ENCODE measurements at places on chromosomes 1 and 21.

GRCh38 chr1:24236789-24237371 is 49.8 kb upstream of the IFNLR1 start:
- peak; percentile 68 for DNase-seq

GRCh38 chr1:214370615-214371014 is 89.7 kb downstream of the SMYD2 start:
- DNase-seq: no peak

DNA sequence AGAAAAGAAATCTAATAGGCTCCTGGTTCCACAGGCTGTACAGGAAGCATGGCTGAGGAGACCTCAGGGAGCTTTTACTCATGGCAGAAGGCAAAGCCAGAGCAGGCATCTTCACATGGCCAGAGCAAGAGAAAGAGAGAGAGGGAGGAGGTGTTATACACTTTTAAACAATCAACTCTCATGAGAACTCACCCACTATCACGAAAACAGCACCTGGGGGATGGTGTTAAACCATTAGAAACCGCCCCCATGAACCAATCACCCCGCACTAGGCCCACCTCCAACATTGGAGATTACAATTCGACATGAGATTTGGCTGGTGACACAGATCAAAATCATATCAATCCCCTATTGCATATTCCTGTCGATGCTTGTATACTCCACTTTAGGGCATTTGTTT is 93.5 kb downstream of the MRPL39 start:
- no peak for DNase-seq

DNA sequence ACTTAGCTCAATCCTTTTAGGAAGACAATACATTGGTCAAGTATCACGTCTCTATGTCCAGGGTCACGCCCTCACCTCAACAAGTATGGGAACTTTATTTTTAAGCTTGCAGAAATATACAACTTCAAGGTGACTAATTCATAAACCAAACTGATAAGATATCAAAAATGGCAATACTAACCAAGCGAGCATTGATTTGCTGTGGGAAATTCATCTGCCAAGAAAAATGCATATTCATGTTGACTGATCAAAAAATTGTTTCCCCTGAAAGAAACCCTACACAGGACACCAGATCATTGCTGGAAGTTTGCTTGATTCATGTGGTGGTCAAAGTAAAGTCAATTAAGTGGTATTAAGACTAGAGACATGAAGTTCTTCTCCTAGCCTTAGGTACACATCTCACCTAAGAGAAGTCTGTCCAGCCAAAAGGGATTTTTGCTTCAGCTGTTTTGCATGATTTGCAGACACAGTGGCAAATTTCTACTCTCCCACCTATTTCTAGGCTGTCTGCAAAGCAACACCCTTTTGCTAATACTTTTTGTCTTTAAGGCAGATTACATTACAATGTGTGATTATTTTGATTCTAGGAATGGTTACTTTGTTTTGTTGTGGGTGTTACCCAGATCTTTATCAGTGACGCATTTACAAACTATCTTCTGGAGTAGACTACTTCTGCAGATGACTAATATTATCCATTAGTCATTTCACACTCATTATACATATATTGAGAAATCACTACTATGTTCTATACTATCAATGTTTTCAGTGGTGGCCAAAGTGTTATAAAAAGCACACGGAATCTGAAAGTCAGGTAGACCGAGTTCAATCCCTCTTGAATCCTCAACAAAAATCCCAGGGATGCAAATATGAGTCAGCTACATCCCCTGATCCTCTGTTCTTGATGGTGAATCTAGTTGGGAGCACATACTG is 12.4 kb downstream of the SAMSN1 start:
- DNase-seq: no peak

DNA sequence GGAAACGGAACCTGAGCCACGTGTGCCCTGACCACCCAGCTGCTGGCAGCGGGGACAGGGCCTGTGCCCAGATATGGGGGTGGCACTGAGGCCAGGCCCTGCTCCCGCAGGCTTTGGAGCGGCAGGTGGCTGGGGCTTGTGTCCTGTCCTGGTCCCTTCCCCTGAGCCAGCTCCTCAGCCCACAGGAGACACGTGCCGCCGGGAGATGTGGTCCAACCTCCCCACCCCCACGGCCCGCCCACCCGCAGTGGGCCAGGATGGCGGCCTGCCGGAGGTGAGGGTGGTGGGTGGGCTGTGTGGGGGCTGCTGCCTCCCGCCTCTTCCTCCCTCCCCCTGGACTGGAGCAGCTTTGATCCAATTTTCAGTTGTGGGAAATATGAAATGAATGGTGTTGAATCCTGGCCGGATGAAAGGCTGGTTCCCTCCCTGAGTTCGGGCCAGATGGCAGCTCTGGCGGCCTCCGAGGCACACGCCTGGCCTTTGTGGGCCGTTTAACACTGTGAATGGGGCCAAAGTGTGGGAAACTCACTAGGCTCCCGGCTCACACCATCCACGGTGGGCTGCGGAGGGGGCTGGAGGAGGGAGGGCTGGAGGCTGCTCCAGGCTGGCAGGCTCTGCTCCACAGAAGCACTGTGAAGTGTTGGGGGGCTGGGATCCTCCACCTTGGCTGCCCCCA is 2.6 kb upstream of the HES5 start:
- DNase-seq: no peak

- no peak for DNase-seq
Observed at GRCh38 chr1:35619237-35620121, 21.8 kb downstream of the PSMB2 start.

GRCh38 chr1:94270801-94271203 is 33.4 kb upstream of the ARHGAP29 start:
- no peak for DNase-seq

GRCh38 chr1:198184516-198184915 is 27.7 kb downstream of the NEK7 start:
- DNase-seq: no peak

- DNase-seq: peak; percentile 7
Observed at GRCh38 chr1:115624859-115625258, 16.9 kb upstream of the VANGL1 start.

DNA sequence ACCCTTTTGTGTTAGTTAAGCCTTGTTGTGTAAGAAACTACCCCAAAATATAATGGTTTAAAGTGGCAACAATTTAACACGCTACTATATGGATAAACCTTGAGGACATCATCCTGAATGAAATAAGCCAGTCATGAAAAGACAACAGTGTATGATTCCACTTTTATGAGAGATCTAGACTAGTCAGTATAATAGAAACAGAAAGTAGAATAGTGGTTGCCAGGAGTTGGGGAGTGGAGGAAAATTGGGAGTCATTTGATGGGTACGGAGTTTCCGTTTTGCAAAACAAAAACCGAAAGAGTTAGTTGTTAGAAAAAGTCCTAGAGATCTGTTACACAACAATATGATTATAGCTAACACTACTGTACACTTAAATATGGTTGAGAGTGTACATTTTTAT is 16.0 kb upstream of the CHIA start:
- no peak for DNase-seq

DNA sequence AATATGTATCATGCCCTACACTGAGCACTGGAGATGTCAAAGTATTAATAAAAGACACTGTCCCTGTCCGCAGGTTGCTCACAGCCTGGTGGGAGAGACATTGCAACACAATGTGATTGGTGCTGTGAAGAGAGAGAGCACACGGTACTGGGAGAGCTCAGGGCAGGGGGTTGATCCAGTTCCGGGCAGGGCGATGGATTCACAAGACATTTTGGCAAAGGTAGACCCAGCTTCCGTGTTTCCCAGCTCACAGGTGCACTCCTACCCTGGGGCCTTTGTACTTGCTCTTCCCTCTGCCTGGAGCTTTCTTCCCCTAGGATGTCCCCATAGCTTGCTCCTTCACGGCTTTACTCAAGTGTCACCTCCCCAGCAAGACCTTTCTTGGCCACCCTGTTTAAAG is 1.4 kb downstream of the PLA2G5 start:
- DNase-seq: no peak

GRCh38 chr1:151347523-151348246 is 633 bp upstream of the RFX5 start:
- DNase-seq: no peak

GRCh38 chr1:64758233-64758632 is 13.4 kb downstream of the RAVER2 start:
- no peak for DNase-seq

DNA sequence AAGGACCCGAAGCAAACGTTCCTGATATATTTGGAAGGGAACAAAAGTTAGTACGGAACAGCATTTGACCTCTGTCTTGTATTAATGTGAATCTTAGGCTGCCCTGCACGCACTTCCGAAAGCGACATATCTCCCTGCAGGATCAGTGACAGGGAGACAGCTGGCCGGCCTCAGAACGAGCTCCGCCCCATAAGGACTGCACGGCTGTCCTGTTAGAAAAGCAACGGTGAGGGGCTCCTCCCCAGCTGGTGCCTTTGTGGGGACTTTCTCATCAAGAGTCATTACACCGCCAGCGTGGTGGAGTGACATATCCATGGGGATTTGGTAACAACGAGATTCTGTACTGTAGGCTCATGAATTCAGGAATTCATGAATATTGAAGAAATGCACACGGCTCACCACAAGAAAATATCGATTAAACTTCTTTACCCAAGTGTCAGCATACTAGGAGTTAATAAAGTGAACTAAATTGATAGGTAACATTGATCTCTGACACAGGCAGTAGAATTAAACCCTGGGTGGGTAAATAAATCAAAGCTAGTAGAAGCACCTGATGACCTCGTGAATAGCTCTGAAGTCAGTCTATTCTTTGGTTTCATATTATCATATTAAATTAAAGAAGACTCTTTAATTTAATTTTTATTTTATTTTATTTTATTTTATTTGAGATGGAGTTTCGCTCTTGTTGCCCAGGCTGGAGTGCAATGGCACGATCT is 8.1 kb upstream of the GREM2 start:
- no peak for DNase-seq

DNA sequence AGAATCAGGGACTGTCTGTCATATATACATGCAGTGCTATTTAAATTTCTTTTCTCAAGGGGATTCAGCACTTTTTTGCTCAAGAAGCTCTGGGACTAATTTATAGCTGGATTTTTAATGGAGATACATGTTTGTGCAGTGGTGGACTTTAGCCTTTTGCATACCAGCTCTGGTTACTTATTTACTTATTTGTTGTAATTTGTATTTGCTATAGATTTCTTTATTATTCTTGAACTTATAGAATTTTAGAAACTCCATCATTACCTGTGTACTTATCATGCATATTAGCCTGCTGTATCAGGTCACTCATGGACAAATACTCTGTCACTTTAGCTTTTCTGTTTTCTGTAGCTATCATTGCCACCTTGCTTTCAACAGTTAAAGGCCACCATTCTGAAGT is 1296.9 kb upstream of the TMPRSS15 start:
- no peak for DNase-seq

GRCh38 chr1:117683571-117684285 is 77.9 kb downstream of the TENT5C start:
- peak; percentile 63 for DNase-seq

- no peak for DNase-seq
Observed at GRCh38 chr1:207056673-207057072, 3.6 kb downstream of the PFKFB2 start.

GRCh38 chr1:198265073-198265661 is 108.4 kb downstream of the NEK7 start:
- DNase-seq: no peak

- DNase-seq: no peak
Observed at GRCh38 chr1:47513393-47513792, 75.5 kb downstream of the FOXD2 start.

GRCh38 chr1:86155807-86156565 is 586 bp downstream of the COL24A1 start:
- DNase-seq: peak; percentile 60

DNA sequence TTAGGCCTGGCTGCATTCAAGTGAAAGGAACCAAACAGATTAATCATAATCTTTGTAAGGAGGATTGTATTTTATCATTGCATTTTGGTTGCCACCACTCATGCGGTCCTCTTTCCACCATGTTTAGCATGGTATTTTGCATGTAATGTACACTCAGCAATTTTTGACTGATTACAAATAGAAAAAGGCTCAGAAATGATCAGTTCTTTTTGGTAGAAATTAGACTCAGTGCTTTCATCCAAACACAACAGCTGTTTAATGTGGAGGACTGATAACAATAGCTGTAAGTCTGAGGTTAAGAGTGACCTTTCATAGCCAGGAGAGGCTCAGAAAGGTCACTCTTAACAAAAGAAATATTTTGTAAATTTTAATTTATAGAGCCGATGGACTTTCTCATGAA is 25.3 kb upstream of the DPH5 start:
- no peak for DNase-seq

- peak; percentile 84 for DNase-seq
Observed at GRCh38 chr1:109931189-109931731, 20.6 kb downstream of the CSF1 start.

DNA sequence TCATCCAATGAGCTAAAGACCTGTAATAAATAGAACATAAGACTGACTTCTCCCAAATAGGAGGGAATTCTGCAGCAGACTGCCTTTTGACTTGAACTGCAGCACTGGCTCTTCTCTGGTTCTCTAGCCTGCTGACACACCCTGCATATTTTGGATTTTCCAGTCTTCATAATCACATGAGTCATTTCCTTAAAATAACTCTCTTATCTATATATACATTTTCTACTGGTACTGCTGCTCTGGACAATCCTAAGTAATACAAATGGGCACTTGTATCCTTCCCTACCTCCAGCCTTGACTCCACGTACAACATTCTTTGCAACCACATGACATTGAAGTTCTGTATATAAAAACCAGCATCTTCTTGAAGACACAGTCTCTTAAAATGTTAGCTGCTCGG is 429.4 kb upstream of the TMPRSS15 start:
- no peak for DNase-seq

- no peak for DNase-seq
Observed at GRCh38 chr1:65441464-65441863, 21.0 kb downstream of the LEPR start.

- DNase-seq: no peak
Observed at GRCh38 chr1:119898530-119898929, 2.2 kb upstream of the ADAM30 start.

DNA sequence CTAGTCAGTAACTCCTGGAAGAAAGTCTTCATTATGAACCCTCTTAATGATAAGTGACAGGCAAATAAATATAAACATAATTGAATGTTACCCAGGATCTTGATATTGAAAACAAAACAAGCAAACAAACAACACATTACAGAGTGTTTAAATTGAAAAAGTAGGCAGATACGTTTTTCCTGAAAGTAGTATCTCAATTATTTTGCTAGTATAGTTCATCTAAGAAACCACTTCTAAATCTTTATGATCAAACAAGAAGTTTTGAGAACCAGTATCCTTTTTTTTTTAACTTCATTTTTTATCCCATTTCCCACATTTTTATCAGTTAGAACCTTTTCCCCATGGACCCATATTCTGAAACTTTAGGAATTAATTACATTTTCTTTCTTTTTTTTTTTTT is 3.7 kb upstream of the WDR47 start:
- no peak for DNase-seq

- DNase-seq: no peak
Observed at GRCh38 chr1:109687641-109688499, at the start of gene GSTM1. Gene GSTM1 (plus strand): TSS chr1:109687817. CDS start chr1:109687874, 57 bp downstream.

- no peak for DNase-seq
Observed at GRCh38 chr1:233873666-233874065, 30.8 kb upstream of the SLC35F3 start.

GRCh38 chr1:195332102-195332501 is 1276.1 kb downstream of the KCNT2 start:
- DNase-seq: no peak

Data from AG20443 (cell line).